Activated T-cell treated with anti-CD3 and anti-CD28 coated beads, Interleukin-2, amount 50 U/mL, for 4 hours (primary cell): ENCODE measurements at places on chromosomes 7 and 10. TPM values are rescaled to one million over a fixed set of nuclear protein-coding genes. Genes with fewer than 3 reads are reported as not detected.

The EBLN1 gene
- not detected for total RNA-seq

The AS3MT gene
- total RNA-seq = 0.22 TPM

The HYCC1 gene
- 21.4 TPM for total RNA-seq

The SFTPA2 gene
- 2.9 TPM for total RNA-seq

The PTPRE gene
- total RNA-seq = 49.1 TPM

The UPK3B gene
- 0.37 TPM for total RNA-seq

The CFAP43 gene
- not detected for total RNA-seq

The HTR5A gene
- total RNA-seq = not detected

The NUPR2 gene
- total RNA-seq = not detected

The FXYD4 gene
- total RNA-seq = not detected

The CYP2C9 gene
- total RNA-seq = 0.43 TPM

The CCDC172 gene
- total RNA-seq = not detected

The FLNC gene
- total RNA-seq = 0.16 TPM

The NUTM2A gene
- 0.47 TPM for total RNA-seq

The PLXNA4 gene
- total RNA-seq = 0.08 TPM

The ANXA8L1 gene
- total RNA-seq = not detected

The DNAJB9 gene
- total RNA-seq = 10.2 TPM

The TEX36 gene
- total RNA-seq = not detected

The NKX1-2 gene
- total RNA-seq = not detected
